ENCODE measurements at places on chromosomes 2 and 18.

GRCh38 chr2:133416146-133416545 lies 152.1 kb downstream of the NCKAP5 start:
- H3K36me3 ChIP-seq = no peaks in the 10 kb centered on the region
- no peak overlapping the region for H3K4me3 ChIP-seq
- H3K4me1 ChIP-seq = peaks cover 27% of the 10 kb centered on the region
- no peaks in the 10 kb centered on the region for H3K27me3 ChIP-seq

- no peaks in the 10 kb centered on the region for H3K27me3 ChIP-seq
- no peak overlapping the region for H3K4me3 ChIP-seq
- H3K36me3 ChIP-seq = no peaks in the 10 kb centered on the region
- no peak for DNase-seq
Measured at GRCh38 chr2:42984081-42984480, 191.7 kb upstream of the HAAO start.

GRCh38 chr2:119809339-119810048 lies 49.8 kb downstream of the PTPN4 start:
- no peaks in the 10 kb centered on the region for H3K36me3 ChIP-seq
- H3K4me3 ChIP-seq = no peak overlapping the region
- no peaks in the 10 kb centered on the region for H3K27me3 ChIP-seq
- peak overlapping the region; percentile 49 for H3K27ac ChIP-seq
- H3K4me1 ChIP-seq = peaks cover 21% of the 10 kb centered on the region

GRCh38 chr2:75288760-75289159 lies 89.4 kb upstream of the TACR1 start:
- H3K27ac ChIP-seq = no peak overlapping the region
- H3K27me3 ChIP-seq = no peaks in the 10 kb centered on the region
- peaks cover 10% of the 10 kb centered on the region for H3K4me1 ChIP-seq
- no peak overlapping the region for H3K4me3 ChIP-seq

DNA sequence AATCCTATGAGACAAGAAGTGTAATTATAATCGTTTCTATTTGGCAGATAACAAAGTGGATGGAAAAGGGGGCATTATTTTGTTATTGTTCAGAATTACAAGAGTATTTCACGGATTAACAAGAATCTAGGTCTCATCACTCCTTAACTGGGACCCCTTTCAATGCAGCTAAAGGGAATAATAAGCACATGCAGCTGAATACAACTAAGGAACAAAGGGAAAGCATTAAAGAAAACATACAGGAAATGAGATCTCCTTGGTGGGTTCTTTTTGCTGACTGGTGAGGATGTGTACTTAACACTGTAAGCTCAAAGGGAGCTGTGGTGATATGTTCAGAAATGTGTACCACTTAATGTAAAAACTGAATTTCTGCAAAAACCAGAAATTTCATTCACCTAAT lies 140.5 kb upstream of the WDSUB1 start:
- H3K27ac ChIP-seq = no peak overlapping the region
- peaks cover 14% of the 10 kb centered on the region for H3K4me1 ChIP-seq
- no peaks in the 10 kb centered on the region for H3K27me3 ChIP-seq

- no peaks in the 10 kb centered on the region for H3K27me3 ChIP-seq
- H3K36me3 ChIP-seq = no peaks in the 10 kb centered on the region
- DNase-seq = peak; percentile 98
- peak overlapping the region; percentile 73 for H3K27ac ChIP-seq
- peaks cover 25% of the 10 kb centered on the region for H3K4me1 ChIP-seq
Measured at GRCh38 chr2:5250482-5250881, 441.7 kb upstream of the SOX11 start.

- no peak overlapping the region for H3K4me3 ChIP-seq
- peaks cover 56% of the 10 kb centered on the region for H3K27me3 ChIP-seq
- H3K27ac ChIP-seq = no peak overlapping the region
- no peaks in the 10 kb centered on the region for H3K4me1 ChIP-seq
Measured at GRCh38 chr2:44886414-44886813, 55.1 kb upstream of the SIX3 start.
